Endodermal cell (in vitro differentiated cells): ENCODE measurements at places on chromosomes 7 and 10. TPM values are rescaled to one million over a fixed set of nuclear protein-coding genes. Genes with fewer than 3 reads are reported as not detected.

The DNAH11 gene
- total RNA-seq: 0.80 to 28.5 TPM (median 0.99 TPM) in 3 replicates

The NPFFR1 gene
- not detected in 3 replicates for total RNA-seq

The CYP2C19 gene
- total RNA-seq: not detected in 3 replicates

The ENTPD1 gene
- 2.3 and 3.9 TPM in 2 replicates for total RNA-seq

The BLNK gene
- total RNA-seq: not detected in 3 replicates

The VPS37D gene
- total RNA-seq: 5.8 and 6.1 TPM in 2 replicates

The LBX1 gene
- total RNA-seq: not detected in 2 replicates

The FXYD4 gene
- 0.97 TPM in 1 of 3 replicates, not detected in the others for total RNA-seq

The C10orf105 gene
- total RNA-seq: 0.19 to 0.57 TPM (median 0.33 TPM) in 3 replicates

The EBF3 gene
- 2.0 and 2.8 TPM in 2 replicates for total RNA-seq

The DRGX gene
- not detected in 2 replicates for total RNA-seq

DNA sequence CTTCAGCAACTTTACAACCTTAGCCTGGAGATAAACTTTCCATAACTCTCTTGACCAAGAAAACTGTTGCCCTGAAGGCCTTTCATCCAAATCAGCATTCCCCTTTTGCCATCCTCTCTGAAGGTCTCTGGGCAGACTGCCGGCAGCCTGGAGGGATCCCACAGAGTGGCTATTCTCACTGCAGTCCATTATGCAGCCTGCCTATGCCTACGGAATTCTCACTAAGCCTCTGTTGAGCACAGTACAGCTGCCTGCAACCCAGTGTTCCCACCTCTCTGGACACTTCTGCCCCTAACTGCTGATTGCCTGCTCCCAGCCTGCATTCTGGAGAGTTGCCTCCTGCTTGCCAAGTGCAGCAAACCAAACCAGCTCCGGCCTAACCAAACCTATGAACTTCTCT lies 548.9 kb upstream of the STEAP1 start:
- DNase-seq: peak; percentile 53

DNA sequence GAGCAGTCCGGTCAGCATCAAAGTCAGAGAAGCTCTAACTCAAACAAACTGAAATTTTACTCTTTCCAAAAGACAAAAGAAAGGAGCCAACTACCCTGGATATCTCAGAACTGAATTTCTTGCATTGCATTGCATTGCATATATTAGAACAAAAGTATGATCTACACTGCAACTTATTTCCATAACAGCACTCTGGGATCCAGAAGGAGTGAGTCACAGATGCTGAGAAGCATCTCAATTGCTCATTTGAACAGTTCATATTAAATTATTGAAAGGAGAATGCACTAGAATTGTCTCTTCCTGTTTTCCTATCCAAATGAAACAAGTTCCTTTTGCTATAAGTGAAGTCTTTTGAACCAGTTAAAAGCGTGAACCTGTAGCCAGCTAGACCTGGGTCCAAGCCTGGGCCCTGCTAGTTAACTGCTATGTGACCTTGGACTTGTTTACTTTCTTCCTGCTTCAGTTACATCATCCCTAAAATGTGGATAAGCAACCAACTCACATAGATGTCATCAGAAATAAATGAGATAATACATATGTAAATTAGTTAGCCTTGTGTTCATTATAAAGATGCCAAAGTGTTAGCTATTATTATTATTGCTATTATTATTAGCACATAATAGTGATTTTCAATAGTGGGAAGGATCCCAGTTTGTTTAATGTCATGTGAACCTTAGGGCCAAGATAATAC lies 184.1 kb downstream of the CREB5 start:
- DNase-seq: no peak

GRCh38 chr10:133529576-133529946 lies 2.4 kb downstream of the CYP2E1 start:
- no peak for DNase-seq

- peak; percentile 73 for DNase-seq
These were observed 1.0 kb downstream of the GRM8 start for GRCh38 chr7:127251465-127252376.

- no peak for DNase-seq
These were observed 534 bp downstream of the UBE3C start for GRCh38 chr7:157139111-157139809.

DNA sequence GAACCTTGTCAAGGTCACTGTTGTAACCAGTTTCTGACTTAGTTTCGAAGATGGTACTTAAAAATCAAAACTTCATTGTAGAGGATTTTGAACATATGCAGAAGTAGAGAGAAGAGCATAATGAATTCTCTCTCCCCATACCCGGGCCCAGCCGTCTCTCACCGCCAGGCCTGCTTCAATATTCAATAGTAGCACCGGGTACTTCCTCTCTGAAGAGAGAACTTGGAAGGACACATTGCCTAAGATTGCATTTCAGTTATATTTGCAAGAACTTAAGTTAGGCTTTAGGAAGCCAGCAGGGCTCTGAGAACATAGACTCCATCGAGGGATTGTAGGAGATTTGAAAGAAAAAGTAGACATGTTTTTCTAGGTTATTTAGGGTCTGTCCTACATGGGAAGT lies 19.1 kb downstream of the LMTK2 start:
- DNase-seq: no peak

DNA sequence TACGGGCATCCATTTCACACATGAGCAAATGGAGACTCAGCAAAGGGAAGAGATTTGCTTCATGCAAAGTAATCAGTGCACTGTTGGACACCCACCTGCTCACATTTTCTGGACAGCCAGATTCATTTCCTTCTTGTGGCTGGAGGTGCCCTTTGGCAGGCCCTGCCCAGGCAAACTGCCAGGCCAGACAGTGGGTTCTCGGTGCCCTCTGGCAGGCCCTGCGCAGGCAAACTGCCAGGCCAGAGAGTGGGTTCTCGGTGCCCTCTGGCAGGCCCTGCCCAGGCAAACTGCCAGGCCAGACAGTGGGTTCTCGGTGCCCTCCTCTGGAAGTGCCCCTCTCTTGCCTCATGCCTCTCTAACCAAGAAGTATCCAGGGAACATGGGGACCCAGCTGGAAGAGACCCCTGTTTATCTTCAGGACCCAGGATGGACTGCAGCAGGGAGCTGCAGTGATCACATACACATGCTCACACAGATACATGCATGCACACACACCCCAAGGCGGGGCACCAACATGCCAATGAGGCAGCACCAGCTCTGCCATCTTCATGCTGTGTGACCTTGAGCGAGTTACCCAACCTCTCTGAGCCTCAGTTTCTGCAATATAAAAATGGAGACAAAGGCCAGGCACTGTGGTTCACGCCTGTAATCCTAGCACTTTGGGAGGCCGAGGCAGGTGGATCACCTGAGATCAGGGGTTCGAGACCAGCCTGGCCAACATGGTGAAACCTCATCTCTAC lies 67.1 kb downstream of the OAT start:
- DNase-seq: peak; percentile 30

GRCh38 chr10:88116971-88117626 lies 253.7 kb downstream of the PTEN start:
- DNase-seq: no peak

GRCh38 chr10:113907166-113907565 lies 52.7 kb downstream of the NHLRC2 start:
- no peak for DNase-seq

DNA sequence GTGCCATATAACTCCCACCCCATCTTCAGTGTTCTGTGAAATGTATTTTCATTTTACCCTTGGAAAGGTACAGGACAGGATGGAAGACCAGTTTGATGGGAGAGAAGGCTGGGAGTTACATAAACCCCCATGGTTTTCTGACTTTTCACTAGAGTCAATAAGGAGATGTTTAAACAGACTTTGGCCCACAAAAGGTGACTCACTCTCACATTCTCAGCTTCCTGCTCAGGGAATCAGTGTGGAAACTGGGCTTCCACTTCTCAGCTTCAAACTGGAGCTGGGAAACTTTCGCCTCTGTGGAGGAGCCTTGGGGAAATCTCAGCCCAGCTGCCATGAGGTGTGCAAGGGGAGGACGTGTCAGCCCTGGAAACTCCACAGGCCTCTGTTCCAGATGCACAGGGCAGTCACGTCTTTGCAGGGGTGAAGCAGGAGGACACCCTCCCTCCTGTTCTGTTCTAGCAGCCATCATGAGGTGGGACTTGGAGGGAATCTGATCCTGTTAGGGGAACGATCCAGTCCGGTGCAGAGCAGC lies 560.5 kb upstream of the GALNT17 start:
- peak; percentile 49 for DNase-seq

DNA sequence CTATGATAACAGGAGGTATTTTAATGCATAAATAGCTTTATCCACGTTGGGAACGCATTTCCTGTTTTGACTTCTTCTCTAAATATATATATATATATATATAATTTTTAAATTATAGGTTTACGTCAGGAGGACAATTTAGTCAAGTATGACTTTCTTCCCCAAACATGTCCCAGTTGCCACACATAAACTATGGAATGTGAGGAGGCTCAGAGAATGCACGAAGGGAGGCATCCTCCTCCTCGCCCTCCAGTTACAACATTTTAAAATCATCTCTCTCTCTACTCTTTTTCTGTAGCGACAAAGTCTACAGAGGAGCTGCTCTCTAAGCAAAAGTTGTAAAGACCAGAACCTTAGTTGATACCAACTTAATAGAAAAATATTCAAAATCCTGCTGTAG lies 106.9 kb upstream of the LYZL1 start:
- DNase-seq: no peak

GRCh38 chr7:47536661-47537611 lies 45.0 kb downstream of the TNS3 start:
- DNase-seq: peak; percentile 84

DNA sequence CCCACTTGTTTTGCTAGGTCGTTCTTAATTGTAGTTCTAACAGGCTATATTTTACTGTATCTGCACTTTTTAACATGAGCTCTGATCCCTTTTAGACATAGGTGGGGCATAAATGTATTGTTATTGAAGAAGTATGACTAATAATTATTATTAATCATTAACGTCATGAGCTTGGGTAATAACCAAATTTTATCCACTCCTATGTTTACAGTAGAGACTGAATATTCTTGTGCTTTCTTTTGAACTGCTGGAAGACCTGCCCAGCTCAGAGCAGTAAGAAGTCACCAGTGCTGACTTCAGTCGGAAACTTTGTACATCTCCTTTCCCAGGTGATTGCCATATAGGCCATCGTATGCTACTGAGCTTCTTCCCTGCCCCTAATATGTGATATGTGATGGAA lies 18.7 kb downstream of the PKD2L1 start:
- no peak for DNase-seq

- no peak for DNase-seq
These were observed 1.7 kb downstream of the SFXN3 start for GRCh38 chr10:101032637-101033224.

GRCh38 chr7:48426966-48427555 lies 255.8 kb downstream of the ABCA13 start:
- no peak for DNase-seq

GRCh38 chr7:31553661-31554081 lies 39.8 kb downstream of the ITPRID1 start:
- no peak for DNase-seq

GRCh38 chr7:148142660-148143248 lies 447.8 kb upstream of the C7orf33 start:
- DNase-seq: peak; percentile 74

GRCh38 chr10:94680544-94680943 lies 3.0 kb upstream of the CYP2C18 start:
- no peak for DNase-seq

DNA sequence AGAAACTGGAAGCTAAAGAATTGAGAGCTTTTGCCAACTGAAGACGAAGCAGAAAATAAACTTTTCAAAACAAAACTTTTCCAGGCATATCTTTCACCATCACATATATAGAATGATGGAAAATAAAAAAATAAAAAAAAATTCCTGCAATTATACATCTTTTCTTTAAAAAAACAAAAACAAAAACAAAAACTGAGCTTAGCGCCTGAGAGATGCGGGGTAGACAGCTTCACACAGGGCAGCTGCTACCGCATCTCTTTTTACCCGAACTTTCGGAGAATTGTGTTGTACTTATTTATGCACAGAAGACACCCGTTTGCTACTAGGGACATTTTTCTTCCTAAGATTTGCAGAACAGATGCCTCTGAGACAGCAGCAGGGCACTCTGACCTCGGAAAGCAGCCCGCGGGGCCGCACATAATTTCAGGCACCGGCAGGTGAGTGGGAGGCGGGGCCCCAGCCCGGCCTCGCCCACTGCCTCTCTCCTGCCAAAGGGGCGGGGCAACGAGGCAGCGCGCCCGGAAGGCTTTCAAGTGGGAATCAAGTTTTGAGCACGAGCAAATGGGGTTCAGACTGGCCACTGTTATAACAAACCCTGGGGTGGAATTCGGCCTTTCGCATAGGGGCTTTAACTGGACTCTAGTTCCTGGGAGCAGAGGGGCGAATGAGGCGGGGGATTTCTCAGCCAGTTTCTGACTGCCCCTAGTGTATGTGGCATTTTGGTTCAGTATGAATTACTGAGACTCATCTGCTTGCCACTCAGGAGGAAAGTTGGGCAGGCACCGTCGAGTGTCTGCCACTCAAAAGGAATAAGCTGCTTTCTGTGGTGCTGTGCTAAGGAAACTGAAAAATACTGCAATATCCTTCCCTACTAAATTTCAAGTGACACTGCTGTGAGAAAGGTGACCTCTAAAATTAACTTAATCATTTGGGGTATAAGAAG lies 18.5 kb upstream of the FAM133B start:
- peak; percentile 92 for DNase-seq

GRCh38 chr7:24050991-24051560 lies 232.9 kb upstream of the NPY start:
- no peak for DNase-seq

DNA sequence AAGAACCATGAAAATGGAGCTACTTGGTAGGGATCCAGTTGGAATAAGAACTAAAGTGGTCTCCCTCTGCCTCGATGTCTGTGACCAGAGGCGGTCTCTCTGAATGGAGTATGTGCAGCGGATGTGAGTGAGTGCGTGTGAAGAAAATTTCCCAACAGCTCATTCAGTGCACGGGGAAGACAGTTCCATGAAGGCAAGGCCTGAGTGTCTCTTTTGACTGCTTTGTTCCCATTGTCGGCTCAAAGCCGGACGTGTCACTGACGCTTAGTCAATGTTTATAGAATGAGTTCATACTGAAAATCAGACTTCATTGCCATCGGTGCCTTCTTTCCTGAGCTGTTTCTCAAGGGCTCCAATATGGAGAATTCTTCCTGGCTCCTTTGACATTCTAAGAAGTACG lies 55.3 kb upstream of the GRB10 start:
- DNase-seq: no peak

DNA sequence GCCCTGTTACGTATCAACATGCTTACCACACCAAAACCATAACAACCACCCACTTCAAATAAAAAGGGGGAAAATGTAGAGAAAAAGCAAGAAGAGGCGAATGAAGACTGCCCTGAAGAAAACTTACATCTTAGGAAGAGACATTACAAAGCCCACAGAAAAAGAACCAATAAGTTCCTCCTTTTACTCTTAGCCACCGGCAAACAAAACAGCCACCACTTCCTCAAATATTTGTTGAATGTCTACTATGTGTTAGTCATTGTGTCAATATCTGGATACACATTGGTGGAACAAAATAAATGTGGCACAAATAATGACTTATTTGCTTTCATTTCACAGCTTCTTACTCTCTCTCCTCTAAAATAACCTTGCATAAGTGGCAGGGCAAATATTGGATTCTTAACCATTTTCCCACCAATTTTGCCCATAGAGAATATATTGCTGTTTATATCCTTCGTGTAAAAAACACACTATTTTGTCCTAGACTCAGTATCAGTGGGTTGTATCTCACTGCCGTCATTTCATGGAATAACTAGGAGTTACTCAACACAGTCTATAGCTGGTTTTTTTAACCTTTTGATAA lies 106.8 kb downstream of the ANK3 start:
- DNase-seq: no peak
